ENCODE measurements at places on chromosomes 13 and 19.

DNA sequence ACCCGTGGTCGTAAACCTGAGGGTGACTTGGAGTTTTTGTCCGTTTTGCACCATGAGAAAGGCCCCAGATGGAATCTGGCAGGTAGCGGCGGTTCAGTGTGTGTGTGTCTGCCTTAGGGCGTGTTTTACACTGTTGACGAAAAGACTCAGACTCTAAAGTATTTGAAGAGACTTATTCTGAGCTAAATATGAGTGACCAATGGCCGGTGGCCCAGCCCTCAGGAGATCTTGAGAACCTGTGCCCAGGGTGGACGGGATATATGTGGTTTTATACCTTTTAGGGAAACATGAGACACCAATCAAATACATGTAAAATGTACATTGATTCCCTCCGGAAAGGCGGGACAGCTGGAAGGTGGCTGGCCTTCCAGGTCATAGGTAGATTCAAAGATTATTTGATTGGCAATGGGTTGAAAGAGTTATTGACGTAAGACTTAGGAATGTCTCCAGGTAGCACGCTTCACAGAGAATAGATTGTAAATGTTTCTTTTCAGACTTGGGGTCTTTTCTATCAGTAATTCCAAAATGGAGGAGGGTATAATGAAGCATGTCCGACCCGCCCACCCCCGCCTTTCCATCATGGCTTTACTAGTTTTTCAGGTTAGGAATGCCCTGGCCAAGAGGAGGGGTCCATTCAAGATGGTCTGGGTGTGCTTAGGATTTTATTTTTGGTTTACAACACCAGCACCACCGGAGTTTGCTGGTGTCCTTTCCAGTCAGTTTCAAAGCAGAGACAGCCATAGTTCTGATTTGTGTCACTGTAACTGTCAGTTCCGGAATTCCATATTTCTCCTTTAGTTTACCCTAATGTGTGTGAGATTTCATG lies 1.0 kb upstream of the ZNF529 start:
- no peak for DNase-seq

DNA sequence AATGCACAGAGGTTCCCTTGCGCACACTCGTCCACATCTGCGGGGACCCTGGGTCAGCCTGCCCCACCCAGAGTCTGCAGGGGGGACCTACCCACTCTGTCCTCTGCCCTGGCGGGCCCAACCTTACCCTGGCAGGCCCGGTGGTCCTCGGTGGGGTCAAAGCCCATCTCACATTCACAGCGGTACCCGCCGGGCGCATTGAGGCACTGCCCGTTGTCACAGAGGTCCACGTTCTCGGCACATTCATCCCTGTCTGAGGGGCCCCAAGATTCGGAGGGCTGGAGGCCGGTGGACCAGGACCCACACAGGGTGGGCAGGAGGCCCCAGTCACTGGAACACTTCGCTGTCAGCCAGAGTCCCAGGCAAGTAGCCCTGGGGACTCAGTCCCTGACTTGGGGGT lies 38.5 kb downstream of the FBN3 start:
- DNase-seq, result no peak

GRCh38 chr13:110001670-110002275 lies 215.4 kb upstream of the IRS2 start:
- no peak for DNase-seq

DNA sequence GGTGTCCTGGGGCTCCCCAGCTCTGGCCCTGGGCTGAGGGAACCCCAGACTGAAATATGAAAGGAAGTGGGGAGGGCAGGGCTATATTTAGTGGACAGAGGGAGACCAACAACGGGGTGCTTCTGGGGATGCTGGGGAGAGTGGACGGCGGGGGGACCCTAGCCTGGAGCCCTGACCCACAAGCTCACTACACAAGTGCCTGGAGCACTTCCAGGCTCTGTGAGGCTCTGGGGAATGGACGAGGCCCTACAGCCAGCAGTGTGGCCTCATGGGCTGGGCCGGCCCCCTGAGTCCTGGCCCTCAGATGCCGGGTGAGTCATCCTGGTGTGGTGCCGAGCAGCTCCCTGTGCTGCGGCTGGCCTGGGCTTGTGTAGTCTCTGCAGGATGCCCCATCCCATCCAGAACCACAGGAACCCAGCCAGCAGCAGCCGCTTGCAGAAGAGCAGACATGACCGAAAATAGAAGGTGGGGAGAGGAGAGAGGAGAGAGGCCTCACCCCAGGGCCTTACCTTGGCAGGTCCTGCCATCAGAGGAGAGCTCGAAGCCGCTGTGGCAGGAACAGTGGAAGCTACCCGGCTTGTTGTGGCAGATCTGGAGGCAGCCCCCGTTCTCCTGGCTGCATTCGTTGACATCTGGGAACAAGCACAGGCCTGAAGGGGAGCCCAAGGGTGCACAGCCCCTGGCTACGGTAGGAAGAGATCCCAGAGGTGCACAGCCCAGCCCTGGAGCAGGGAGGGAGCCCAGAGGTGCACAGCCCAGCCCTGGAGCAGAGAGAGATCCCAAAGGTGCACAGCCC lies 26.1 kb downstream of the GAS6 start:
- peak; percentile 92 for DNase-seq

DNA sequence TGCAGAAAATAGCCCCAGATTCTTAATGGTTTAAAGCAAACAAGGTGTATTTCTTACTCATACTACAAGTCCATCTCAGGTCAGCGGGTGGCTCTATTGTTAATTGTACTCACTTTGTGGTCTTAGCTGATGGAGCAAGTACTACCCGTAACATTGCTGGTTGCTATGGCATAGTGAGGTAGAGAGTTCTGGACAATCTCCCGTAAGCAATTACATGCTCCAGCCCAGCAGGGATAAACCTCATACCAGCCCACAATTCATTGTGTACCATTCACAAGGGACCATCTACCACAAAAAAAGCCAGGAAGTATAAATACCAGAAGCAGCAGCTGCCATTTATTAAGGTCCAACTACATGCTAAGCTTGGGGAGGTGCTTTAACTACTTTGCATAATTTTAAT lies 167.1 kb downstream of the PCDH9 start:
- no peak for DNase-seq

- DNase-seq, result no peak
Measured at GRCh38 chr19:30671622-30672051, 299.5 kb downstream of the ZNF536 start.

DNA sequence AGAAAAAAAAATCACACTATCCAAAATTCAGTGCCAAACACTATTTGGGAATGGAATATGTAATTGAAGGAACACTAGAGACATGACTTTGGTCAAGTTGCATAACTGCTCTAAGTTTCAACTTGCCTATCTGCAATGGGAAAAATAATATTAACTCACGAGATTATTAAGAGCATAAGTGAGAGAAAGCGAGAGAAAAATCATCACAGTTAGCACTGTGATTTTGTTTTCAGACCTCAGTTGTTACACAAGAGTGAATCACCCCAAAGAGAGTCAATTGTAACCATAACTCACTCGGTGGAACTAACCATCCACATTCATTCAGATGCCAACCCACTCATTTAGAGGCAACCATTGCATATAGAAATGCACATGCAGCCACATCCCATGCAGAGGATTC lies 147.1 kb downstream of the NHLRC3 start:
- no peak for DNase-seq

GRCh38 chr19:5281588-5281987 lies 59.0 kb downstream of the PTPRS start:
- no peak for DNase-seq

DNA sequence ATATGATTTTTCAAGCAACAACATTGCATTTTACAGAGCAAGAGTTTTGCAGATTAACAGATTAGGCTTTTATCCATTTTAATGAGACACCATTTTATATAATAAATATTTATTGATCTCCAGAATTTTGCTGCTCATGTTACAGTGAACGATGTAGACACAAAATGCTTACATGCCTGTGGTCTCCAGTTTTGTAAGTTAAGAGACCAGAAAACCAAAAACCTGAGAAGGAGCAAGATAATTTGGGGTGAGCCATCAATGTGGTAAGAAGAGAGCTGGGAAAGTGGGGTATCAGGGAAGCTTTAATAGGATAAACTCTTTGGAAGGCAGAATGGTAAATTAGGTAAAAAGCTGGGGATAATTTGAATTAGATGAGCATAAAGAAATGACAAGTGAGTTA lies 2100.5 kb upstream of the PCDH20 start:
- no peak for DNase-seq

GRCh38 chr13:51501592-51502152 lies 48.8 kb upstream of the INTS6 start:
- no peak for DNase-seq

GRCh38 chr13:102838982-102839381 lies 6.8 kb upstream of the ERCC5 start:
- DNase-seq, result no peak

- DNase-seq, result peak; percentile 49
Measured at GRCh38 chr13:30002577-30002976, 152.2 kb upstream of the UBL3 start.

DNA sequence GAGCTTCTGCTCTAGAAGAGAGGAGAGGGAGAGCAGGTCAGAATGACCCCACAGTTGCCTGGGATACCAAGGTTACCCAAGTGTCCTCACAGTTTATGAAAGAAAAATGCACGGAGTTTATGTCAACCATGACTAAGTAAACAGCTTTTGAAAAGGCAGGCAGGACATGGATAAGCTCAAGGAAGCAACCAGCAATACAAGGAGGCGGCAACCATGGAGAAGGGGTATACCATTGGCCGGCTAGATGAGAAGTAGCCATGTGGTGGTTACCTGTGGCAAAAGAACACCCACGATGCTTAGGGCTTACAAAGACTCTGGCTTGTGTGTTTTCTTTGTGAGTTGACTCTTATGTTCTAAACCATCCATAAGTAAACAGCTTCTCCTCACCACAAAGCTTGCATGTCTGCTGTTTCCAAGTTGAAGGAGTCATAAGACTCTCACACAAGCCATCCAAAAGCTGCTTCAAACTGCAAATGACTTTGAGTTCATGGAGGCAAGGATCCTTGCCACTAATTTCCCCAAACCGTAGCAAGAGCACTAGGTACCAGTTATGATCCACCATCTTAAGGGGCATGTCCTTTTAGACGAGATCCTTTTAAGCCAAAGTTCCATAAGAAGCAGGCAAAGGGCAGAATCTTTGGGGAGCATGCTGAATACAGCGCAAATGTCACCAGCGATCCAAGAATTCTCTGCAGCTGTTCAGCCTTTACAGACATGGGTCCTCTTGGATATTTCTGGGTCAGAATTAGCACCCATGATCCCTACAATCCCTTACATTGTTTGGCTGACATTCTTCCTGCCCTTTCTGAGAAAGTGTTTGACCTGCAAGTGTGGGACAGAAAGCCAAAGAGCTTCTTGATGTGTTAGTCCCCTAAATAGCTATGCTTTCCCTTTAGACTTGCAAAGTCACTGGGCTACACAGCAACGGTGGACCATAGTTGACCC lies 74.8 kb upstream of the IPO5 start:
- no peak for DNase-seq

- DNase-seq, result no peak
Measured at GRCh38 chr19:16470911-16471811, 609 bp downstream of the EPS15L1 start.

DNA sequence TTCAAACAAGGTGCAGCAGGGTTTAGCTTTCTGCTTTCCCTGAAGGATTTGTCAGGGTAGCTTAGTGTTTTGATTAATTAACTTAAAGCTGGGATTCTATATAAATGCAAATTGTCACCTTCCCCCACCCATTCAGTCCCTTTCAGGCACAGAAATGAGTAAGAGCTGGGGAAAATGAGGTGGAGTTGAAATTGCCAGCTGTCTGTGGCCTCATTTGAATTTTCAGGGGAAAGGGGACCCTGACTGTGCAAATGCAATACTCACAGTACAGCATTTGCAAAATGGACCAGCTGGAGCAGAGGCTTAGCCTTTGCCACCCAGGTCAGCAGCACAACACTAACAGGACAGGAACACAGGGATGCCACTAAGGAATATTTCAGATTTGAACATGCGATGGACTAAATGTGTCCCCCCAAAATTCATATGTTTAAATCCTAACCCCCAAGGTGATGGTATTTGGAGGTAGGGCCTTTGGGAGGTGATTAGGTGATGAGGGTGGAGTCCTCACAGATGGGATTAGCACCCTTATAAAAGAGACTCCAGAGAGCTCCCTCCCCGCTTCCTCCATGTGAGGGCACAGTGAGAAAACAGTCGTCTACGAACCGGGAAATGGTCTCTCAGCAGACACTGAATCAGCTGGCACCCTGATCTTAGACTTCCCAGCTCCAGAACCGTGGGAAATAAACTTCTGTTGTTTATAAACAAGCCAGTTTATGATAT lies 59.5 kb upstream of the CYSLTR2 start:
- no peak for DNase-seq

DNA sequence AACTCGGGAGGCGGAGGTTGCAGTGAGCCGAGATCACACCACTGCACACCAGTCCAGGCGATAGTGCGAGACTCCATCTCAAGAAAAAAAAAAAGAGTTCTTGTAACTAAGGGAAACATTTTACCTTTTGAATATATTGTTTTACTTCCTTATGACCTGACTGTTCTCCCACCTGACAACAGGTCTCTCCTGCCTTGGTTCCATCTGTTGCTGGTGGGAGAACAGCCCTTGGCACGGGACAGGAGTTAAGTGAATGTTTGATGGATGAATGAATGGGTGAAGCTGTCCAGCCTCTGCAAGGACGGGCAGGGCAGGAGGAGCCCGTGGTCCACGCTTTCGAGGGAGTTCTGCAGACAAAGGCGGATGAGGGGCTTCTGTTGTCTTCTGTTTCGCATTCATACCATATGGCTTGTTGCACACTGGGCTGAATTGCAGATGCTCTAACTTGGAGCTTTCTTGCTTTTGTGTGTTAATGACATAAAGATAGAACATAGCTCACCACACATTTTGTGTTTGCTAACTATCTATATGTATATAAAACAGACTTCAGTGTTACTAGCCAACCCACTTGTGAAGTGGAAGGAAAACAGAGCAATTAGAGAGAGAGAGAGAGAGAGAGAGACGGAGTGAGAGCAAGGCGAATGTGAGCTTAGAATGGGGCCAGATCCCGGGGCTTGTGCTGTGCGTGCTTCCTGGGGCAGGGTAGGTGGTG lies 16.2 kb upstream of the CCNE1 start:
- DNase-seq, result no peak

- DNase-seq, result no peak
Measured at GRCh38 chr19:47093841-47094240, 19.7 kb downstream of the ZC3H4 start.

DNA sequence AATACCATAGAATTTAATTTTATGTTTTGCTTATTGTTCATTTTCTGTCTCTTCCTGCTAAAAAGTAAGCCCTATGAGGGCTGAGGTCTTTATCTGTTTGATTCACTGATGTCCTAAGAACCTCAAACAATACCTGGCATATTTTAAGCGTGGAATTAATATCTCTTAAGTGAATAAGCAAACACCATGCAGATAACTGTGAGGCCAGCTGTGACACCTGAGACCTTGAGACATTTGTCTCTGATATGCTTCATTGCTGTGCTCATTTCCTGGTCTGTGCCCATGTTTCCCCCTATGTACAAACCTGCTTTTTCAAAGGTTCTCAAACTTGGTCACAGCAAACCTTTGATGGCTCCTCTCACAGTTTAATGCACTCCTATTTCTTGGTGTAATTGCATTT lies 254.6 kb downstream of the COG6 start:
- DNase-seq, result no peak

- no peak for DNase-seq
Measured at GRCh38 chr19:29098091-29098490, 114.9 kb downstream of the UQCRFS1 start.

- no peak for DNase-seq
Measured at GRCh38 chr13:27961227-27962085, 7.7 kb downstream of the CDX2 start.
